ENCODE measurements at places on chromosomes 4 and X.

DNA sequence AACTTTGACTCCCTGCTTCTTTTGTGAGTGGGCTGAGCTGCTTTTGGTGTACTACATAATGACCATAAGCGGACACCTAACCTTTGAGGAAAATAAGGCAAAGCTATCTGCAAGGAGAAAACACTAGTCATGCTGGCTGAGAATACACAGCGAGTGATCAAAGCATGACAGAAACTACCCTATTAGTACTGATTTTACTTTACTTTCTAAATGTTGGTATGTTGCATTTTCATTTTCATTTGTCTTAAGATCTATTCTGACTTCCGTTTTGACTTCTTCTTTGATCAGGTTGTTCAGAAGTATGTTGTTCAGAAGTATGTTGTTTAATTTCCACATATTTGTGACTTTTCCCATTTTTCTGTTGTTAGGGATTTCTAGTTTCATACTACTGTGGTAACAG is 361.1 kb downstream of the TRAM1L1 start:
- DNase-seq: no peak

GRCh38 chrX:107574711-107575110 is 53.6 kb upstream of the PRPS1 start:
- DNase-seq: no peak

DNA sequence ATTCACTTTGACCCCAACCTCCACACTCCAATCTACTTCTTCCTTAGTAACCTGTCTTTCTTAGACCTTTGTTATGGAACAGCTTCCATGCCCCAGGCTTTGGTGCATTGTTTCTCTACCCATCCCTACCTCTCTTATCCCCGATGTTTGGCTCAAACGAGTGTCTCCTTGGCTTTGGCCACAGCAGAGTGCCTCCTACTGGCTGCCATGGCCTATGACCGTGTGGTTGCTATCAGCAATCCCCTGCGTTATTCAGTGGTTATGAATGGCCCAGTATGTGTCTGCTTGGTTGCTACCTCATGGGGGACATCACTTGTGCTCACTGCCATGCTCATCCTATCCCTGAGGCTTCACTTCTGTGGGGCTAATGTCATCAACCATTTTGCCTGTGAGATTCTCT is 344 bp downstream of the OR13H1 start:
- DNase-seq: no peak

GRCh38 chr4:178553201-178553600 is 1111.0 kb upstream of the AGA start:
- DNase-seq: no peak

- no peak for DNase-seq
Observed at GRCh38 chr4:7198440-7199128, 6.2 kb downstream of the SORCS2 start.

DNA sequence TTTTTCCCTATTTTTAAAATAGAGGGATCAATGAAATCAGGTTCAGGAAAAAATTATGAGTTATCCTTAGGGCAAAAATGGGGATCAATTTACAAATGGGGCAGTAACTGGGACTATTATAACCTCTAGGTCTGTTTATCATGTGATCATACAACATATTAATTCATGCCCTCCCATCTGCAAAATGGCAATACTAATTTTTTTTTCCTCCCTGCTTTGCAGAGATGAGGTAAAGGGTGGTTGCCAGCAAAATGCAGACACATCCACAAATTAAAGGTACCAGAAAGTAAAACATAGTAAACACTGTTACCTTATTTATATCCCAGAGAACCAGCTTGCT is 467 bp downstream of the HSD17B11 start:
- no peak for DNase-seq

DNA sequence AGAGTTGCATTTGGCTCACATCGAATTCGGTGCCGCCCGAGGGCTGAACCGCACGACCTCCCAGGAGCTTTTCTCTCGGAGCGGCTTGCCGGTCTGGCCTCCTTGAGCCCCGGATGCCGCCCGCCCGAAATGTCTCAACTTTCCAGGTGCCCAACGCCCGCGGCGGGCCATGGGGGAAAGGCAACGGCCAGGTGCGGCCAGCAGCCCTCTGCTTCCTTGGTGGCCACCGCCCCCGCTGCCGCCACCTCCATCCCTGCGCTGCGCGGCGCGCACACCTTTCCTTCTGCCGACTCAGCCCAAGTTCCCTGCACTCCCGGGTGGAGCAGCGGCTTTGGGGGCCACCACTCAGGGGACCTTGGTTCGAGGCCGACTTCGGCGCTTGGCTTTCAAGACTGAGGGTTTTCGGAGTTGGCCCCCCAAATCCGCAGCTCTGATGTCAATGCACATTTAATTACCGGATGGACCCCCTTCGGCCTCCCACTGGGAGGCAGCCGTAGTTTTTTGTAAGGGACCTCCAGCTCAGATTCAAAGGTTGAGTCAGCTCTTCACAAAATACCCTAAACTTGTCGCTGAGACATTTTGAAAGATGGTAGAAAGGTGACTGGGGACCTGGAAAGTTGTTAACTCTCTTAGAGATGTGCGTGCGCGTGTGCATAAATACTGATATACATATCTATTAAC is 1.1 kb downstream of the AFF2 start:
- DNase-seq: no peak

- peak; percentile 70 for DNase-seq
Observed at GRCh38 chr4:70365479-70365878, 4.9 kb downstream of the SMR3A start.

GRCh38 chrX:19578956-19579355 is 63.6 kb upstream of the MAP3K15 start:
- no peak for DNase-seq

- DNase-seq: no peak
Observed at GRCh38 chrX:129808829-129809796, 29.4 kb downstream of the SASH3 start.

Measured in eye (tissue), 1 donor.